ENCODE measurements at places on chromosomes 11 and 22.

- DNase-seq = no peak
Measured at GRCh38 chr11:65414776-65415498, 7.7 kb upstream of the NEAT1 start.

- no peak for DNase-seq
Measured at GRCh38 chr11:92784331-92784730, 185.1 kb upstream of the MTNR1B start.

- no peak for DNase-seq
Measured at GRCh38 chr11:15499674-15500073, 385.0 kb downstream of the INSC start.

GRCh38 chr22:39309364-39309861 lies 10.0 kb downstream of the RPL3 start:
- DNase-seq = no peak

DNA sequence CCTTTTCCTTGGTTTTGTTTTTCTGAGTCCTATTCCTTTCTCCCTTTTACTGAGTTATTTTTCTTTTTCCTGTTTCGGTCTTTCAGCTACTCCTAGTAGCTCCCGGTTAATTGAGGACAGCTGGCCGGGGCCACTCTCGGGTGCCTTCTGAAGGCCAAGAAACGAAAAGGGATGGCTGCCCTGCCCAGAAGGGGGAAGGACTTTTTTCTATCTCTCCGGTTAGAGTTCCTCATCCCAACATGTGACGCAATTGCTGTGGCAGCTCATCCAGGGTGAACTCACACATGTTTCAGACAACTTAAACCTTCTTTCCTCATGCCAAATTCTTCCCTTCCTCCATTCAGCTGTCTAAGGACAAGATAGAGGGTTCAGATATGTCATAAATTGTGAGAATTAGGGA lies 83.6 kb downstream of the PIWIL4 start:
- DNase-seq = no peak

DNA sequence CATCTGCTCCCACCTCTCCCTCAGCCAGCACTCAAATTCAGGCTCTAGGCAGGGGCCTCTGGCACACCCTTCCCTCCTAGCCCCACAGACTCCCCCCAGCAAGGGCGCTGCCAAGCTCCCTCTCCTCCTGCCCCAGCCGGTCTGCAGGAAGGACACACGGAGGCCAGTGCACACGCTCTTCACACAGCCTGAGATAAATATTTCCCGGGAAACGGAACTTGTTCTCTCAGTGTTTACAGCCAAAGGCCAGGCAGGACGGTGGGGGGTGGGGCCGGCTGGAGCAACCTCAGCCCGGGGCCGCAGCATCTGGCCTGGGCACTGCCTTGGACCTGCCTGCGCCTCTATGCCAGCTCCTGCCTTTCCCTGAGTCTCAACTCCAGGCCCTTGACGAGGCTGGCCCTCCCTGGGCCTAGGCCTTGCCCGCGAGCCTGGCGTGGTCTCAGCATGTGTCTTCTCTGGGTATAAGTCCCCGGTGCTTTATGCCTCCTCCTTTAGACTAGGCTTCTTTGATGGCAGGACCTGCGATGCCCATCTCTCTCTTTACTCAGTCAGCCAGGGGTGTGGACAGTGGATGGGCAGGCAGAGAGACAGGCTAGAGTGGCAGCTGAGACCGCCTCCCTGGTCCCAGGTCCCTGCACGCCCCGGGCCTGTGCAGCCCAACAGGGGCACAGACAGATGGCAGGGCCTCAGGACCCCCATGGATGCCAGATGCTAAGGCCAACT lies 48.4 kb downstream of the PDE2A start:
- no peak for DNase-seq

GRCh38 chr11:117857734-117858414 lies 18.6 kb downstream of the FXYD6 start:
- no peak for DNase-seq

- DNase-seq = no peak
Measured at GRCh38 chr22:39820256-39820655, 73.3 kb downstream of the ENTHD1 start.

Data from DMS79 treated with DMSO at 0.1 percent for 48 hours (cell line).